ENCODE measurements at places on chromosomes 13 and 19.

DNA sequence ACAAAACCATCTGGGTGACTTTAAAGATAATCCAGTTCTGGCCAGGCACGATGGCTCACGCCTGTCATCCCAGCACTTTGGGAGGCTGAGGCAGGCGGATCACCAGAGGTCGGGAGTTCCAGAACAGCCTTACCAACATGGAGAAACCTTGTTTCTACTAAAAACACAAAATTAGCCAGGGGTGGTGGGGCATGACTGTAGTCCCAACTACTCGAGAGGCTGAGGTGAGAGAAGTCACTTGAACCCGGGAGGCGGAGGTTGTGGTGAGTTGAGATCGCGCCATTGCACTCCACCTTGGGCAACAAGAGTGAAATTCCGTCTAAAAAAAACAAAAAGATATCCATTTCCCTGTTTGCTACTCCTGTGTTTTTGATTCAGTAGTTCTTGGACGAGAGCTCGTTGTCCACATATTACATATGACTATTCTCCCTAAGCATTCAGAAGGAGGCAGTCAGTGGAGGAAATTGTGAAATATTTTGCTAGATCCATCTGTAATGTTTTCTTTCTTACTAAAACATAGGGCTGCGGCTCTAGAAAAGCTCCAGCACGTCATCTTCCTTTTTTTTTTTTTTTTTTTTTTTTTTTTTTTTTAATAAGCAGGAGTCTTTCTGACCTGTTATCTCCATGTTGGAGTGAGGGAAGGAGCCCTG, 33.6 kb downstream of the ZNF701 start:
- no peak overlapping the region for H3K4me3 ChIP-seq
- H3K27me3 ChIP-seq, result no peaks in the 10 kb centered on the region

DNA sequence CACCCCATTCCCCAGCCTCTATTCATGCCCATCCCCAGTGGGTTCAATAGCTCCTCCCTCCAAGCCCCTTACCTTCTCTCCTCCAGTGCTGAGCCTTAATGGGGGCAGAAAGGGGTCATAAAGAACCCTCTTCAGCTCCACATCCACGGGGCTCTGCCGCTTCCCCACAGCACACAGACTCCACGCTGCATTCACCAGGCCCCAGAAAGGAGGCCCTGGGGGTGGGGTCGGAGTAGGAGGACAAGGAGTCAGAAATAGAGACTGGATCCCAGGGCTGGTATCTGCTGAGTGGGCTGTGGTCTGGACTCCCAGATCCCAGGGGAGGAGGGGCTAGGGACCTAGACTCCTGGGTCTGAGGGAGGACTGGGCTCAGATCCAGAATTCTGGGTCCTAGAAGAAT, 1.6 kb downstream of the CA11 start:
- no peak overlapping the region for H3K27ac ChIP-seq
- no peaks in the 10 kb centered on the region for H3K27me3 ChIP-seq
- H3K4me3 ChIP-seq, result no peak overlapping the region
- DNase-seq, result no peak

DNA sequence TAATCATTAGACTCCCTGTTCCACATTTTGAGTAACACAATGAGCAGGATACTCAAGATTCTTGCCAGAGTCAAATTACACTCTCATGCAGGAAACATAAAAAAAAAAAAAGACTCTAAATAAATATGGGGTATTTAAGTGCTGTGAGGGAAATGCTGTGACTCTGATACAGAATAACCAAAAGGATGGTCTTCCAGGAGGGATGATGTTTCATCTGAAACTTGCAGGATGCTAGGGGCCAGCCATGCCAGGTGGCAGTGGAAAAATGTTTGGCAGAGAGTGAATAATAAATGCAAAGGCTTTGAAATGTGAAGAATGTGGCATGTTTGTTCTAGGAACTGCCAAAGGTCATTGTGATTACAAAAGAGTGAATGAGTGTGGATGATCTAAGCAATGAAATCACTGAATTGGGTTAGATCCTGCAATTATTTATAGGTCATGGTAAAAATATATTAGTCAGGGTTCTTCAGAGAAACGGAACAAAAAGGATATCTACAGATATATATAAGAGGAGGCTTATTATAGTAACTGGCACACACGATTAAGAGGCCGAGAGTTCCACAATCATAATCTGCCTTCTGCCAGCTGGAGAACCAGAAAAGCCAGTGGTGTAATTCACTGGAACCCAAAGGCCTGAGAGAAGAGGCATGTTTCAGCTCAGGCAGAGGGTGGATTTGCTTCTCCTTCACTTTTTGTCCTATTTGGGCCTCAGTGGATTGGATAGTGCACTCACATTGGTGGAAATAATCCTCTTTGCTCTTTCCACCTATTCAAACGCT, 1832.8 kb upstream of the MIR17HG start:
- no peaks in the 10 kb centered on the region for H3K4me1 ChIP-seq
- H3K27me3 ChIP-seq, result no peaks in the 10 kb centered on the region
- DNase-seq, result no peak
- H3K4me3 ChIP-seq, result no peak overlapping the region
- no peak overlapping the region for H3K27ac ChIP-seq
- H3K36me3 ChIP-seq, result no peaks in the 10 kb centered on the region

DNA sequence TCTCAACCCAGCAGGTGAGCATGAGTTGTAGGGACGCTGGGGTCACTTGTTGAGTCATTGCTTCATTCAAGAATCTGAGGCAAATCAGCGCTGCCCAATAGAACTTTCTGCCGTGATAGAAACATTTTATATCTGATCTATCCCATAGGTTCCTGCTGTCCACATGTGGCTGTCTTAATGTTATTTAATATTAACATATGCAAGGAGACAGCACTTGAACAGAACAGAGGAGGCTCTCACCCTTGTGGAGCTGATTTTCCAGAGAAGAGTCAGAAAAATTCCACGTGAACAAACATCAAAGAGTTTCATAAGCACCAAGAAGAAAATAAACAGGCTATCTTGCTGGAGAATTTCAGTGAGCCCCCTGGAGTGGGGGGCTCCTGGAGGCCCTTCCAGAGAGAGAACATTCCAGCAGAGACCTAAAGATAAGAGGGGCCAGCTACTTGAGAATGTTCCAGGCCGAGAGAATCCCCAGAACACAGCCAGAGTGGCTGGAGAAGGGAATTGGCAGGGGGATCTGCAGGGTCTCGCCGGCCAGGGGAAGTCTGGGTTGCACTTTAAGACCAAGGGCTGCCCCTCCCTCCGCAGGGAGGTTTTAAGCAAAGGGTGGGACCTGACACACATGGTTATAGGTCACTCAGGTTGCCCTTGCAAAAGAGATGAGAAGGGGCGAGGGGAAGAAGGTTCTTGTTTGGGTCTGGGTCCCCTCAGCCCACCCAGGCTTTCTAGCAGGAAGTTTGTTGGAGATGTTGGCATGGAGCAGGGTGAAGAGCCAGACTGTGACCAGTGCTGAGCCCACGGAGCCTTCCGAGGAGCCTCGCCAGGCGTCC, 135.7 kb downstream of the CRYL1 start:
- no peaks in the 10 kb centered on the region for H3K27me3 ChIP-seq
- DNase-seq, result no peak
- H3K27ac ChIP-seq, result no peak overlapping the region

- H3K27ac ChIP-seq, result no peak overlapping the region
- DNase-seq, result no peak
- H3K36me3 ChIP-seq, result no peaks in the 10 kb centered on the region
- H3K4me3 ChIP-seq, result no peak overlapping the region
- no peaks in the 10 kb centered on the region for H3K27me3 ChIP-seq
Measured at GRCh38 chr13:93101226-93101734, 125.3 kb upstream of the GPC6 start.

DNA sequence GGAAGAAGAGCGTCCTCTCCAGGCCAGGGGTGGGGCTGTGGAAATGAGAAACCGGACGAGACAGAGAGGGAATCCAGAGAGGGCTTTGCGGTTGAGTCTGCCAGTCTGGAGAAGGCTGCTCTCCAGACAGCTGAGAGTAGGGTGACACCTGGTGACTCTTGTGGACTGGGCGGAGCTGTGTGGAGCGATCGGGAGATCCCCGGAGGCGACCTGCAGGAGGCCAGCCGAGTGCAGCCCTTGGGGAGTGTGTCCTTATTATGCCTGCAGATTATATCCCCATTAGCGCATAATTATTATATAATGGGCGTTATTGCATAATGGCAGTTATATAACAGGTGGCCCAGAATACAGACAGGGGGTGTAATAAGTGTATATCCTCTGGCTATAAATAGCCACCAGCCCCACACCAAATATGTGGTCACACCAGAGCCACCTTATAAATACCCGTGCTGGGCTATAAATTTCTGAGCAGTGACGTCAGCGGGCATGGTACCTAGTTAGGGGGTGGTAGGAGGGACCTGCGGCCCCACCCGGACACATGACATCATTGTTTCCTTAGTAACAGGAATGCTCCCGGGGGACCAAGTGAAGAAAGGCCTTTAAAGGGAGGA, 41.2 kb downstream of the NFIX start:
- no peaks in the 10 kb centered on the region for H3K36me3 ChIP-seq
- H3K4me1 ChIP-seq, result peaks cover 61% of the 10 kb centered on the region
- H3K27me3 ChIP-seq, result no peaks in the 10 kb centered on the region
- peak overlapping the region; percentile 87 for H3K27ac ChIP-seq
- H3K4me3 ChIP-seq, result no peak overlapping the region

GRCh38 chr13:40818926-40819325, 29.5 kb downstream of the SLC25A15 start:
- H3K4me3 ChIP-seq, result no peak overlapping the region
- H3K4me1 ChIP-seq, result no peaks in the 10 kb centered on the region
- no peak overlapping the region for H3K27ac ChIP-seq
- peaks cover 14% of the 10 kb centered on the region for H3K36me3 ChIP-seq
- no peaks in the 10 kb centered on the region for H3K27me3 ChIP-seq
- DNase-seq, result no peak

DNA sequence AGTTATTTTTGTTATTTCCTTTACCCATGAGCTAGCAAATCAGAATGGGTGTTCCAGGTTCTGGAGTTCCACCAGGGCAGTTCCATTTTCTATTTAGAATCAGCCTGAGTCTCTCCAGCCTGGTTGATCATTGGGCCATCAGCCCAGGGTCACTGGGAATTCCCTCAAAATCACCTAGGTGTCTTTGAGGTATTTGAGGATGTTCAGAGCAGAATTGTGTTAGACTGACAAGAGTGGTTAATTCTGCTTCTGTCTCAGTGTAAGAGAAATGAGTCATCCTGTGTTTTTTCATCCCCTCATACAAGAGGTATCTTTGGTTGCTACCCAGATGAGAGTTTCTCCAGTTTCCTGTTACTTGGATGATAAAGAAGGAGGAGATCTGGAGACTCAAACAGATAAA, 11.7 kb downstream of the ZNF66 start:
- H3K4me1 ChIP-seq, result no peaks in the 10 kb centered on the region
- H3K36me3 ChIP-seq, result peaks cover 9% of the 10 kb centered on the region
- no peaks in the 10 kb centered on the region for H3K27me3 ChIP-seq
- H3K4me3 ChIP-seq, result no peak overlapping the region
- no peak overlapping the region for H3K27ac ChIP-seq

- no peaks in the 10 kb centered on the region for H3K4me1 ChIP-seq
- no peaks in the 10 kb centered on the region for H3K27me3 ChIP-seq
- H3K4me3 ChIP-seq, result no peak overlapping the region
- no peak for DNase-seq
- no peaks in the 10 kb centered on the region for H3K36me3 ChIP-seq
Measured at GRCh38 chr13:39490136-39490535, 112.9 kb downstream of the LHFPL6 start.

DNA sequence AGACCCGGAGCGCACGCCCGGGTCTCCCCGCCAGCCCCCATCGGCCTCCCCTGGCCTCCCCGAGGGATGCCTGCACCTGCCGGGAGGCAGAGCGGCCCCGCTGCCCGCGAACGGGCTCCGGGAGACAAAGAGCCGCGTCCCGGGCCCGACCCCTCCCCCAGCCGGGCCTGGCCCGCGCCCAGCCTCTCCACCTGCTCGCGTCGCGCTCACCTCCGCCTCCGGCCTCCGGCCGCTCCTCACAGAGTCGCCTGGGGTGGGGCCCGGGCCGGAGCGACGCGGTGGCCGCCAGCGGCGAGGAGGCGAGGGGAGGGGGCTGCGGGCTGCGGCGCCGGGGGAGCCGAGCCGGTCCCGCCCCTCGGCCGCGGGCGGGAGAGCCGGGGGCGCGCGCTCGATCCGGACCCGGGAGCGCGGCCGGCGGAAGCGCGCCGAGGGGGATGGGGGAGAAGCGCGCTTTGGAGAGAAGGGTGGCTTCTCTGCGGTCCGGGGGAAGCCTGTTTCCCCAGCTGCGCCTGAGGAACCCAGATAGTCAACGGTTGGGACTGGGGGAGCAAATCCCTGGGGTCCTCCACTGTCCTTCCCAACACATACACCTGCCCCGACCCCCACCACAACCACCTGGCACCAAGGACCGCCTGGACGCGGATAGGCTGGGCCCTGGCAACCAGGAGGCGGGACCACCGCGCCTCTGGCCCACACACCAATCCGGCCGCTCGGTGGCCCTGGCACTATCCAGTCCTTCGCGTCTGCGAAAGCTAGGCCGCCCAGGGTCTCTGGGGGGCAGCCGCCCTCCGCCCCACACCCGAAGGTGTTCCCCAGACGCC, at the start of gene PRR36:
Gene PRR36, minus strand, starts transcription at position 315 of the 821 bp plus-strand sequence. CDS start 701 bp downstream, outside the sequence.
- no peak within 1 kb of the TSS for H3K27ac ChIP-seq
- H3K27me3 ChIP-seq, result peaks cover 52% of the 10 kb centered on the region
- no peaks in the 10 kb centered on the region for H3K36me3 ChIP-seq
- H3K4me1 ChIP-seq, result peaks cover 39% of the 10 kb centered on the region

- no peak overlapping the region for H3K27ac ChIP-seq
- peaks cover 21% of the 10 kb centered on the region for H3K27me3 ChIP-seq
- no peak overlapping the region for H3K4me3 ChIP-seq
- no peak for DNase-seq
- H3K4me1 ChIP-seq, result no peaks in the 10 kb centered on the region
Measured at GRCh38 chr19:41447732-41448332, 4.9 kb downstream of the ERICH4 start.

DNA sequence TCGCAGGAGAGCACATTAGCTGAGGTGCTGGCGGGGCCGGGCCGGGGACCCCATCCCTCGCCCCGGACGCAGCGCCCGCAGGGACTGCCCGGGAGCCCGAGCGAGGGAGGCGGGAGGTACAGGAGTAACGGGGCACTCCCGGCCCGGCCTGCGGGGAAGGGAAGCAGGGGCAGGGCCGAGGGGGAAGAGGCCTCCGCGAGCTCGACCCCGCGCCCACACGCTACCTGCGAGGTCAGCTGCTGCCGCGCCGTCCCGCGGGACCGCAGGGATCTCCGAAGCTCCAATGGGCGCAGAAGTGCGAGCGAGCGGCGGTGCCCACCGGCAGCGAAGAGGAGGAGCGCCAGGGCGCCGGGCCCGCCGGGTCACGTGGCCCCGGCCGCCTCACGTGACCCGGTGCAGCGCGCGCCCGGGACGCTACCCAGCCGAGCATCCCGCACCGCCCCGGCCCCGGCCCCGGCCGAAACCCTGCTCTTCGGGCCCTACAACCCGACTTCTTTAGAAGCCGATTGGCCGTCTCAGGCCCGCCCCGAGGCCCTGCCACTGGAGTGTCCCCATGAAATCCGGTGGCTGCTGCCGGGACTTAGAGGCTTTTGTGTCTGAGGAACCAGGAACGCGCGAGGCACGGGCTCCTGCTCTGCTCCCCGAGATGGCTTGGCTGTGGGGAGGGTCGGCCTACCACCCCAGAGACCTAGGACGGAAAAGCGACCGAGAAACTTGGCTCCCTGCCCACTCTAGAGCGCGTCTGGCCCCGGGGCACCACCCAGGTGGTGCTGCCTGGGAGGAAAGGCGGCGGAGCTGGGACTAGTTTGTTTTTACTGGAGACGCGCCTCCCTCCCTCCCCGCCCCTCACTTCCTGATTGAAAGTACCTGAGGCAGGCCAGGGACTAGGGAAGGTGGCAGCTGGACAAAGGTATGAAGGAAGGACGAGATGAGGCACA, at the start of gene RCBTB1:
Gene RCBTB1, minus strand, starts transcription at position 339 of the 938 bp plus-strand sequence. CDS start 18,279 bp downstream, outside the sequence.
- H3K4me1 ChIP-seq, result peaks cover 15% of the 10 kb centered on the region
- peak within 1 kb of the TSS; percentile 90 for H3K27ac ChIP-seq
- H3K4me3 ChIP-seq, result peak within 1 kb of the TSS; percentile 42

GRCh38 chr13:104487006-104487405, 1420.8 kb upstream of the SLC10A2 start:
- no peaks in the 10 kb centered on the region for H3K36me3 ChIP-seq
- no peak for DNase-seq
- H3K27me3 ChIP-seq, result no peaks in the 10 kb centered on the region
- H3K4me3 ChIP-seq, result no peak overlapping the region
